ENCODE measurements at places on chromosomes 13 and 19.
A peak's percentile ranks its signal among the peaks of the same experiment; 100 is the strongest.

DNA sequence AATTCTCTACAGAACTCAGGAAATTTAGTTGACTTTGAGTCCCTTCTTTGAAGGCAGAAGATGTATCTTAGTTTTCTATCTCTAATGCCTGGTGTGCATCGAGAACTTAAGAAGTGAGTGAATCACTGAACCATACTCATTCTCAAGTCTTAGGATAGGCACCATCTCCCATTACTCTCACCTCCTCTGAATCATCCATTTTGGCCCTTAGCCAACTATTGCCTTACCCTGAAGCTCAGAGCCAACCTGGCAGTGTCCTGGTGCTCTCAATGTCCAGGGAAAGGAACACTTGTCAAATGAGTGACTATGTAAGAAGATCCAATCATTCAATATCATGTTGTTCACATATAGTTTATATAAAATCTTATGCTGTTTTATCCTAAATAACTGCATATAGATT is 146.6 kb downstream of the RGCC start:
- DNase-seq: peak; percentile 10

GRCh38 chr13:89695343-89696257 is 1651.9 kb upstream of the MIR17HG start:
- peak; percentile 8 for DNase-seq

- no peak for DNase-seq
Measured at GRCh38 chr19:18948976-18949356, 7.9 kb upstream of the HOMER3 start.

- DNase-seq: no peak
Measured at GRCh38 chr13:44299152-44299943, 74.3 kb upstream of the SERP2 start.

- DNase-seq: no peak
Measured at GRCh38 chr13:48252176-48252575, 19.2 kb downstream of the ITM2B start.

- DNase-seq: no peak
Measured at GRCh38 chr13:85265296-85265695, 533.9 kb downstream of the SLITRK6 start.

DNA sequence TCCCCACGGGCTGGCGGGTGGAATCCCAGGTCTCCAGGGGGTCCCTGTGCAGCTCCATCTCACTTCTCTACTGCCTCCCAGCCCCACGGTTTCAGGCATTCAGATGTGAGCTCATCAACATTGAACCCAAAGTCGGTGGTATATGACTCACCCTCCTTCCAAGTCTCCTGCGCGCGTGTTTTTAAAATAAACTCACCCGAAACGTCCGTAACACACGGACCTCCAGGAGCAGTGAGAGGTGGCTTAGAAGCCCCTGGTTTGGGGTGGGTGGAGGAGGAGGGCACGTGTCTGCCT is 14.0 kb upstream of the CRTC1 start:
- DNase-seq: no peak

DNA sequence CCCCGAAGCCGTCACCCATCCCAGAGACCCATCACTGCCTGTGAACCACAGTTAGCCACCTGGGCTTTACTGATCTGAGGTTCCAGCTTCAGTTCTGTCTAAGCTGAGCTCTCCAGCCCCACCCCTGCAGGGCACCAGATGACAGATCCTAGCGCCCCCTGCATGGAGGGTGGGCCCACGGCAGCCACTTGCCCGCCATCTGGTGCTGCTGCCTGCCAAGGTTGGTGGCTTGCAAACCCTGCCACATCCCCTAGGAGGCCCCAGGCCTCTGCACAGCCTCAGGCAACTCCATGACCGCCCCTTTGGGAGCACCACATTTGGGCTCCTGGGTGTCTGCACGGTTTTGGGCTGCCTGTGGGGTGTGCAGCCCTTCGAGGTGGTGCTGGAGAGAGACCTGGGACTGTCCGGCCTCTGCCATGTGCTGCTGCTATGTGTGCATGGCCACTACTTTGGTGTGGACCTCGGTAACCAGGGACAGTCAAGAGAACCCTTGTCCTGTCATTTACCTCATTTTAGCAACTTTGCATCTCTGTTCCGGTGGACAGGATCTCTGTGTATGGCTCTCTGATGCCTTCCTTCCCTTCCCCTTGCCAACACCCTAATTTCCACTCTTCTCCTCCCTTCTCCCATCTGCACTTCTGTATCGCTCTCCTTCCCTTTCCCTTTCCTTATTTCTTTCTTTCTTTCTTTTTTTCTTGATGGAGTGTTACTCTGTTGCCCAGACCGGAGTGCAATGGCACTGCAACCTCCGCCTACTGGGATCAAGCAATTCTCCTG is 17.4 kb upstream of the SDHAF1 start:
- peak; percentile 10 for DNase-seq

GRCh38 chr13:43805681-43806128 is 18.9 kb upstream of the ENOX1 start:
- DNase-seq: no peak

DNA sequence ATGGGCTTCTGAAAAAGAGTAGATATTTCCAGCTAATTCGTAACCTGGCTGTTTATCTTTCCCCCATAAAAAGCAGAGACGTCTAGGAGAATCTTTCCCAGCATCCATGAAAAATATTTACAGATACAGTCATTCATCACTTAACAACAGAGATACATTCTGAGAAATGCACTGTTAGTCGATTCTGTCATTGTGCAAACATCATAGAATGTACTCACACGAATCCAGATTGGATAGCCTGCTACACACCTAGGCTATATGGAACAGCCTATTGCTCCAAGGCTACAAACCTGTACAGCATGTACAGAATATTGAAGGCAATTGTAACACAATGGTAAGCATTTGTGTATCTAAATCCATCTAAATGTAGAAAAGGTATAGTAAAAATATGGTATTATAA is 530.2 kb upstream of the NBEA start:
- no peak for DNase-seq

DNA sequence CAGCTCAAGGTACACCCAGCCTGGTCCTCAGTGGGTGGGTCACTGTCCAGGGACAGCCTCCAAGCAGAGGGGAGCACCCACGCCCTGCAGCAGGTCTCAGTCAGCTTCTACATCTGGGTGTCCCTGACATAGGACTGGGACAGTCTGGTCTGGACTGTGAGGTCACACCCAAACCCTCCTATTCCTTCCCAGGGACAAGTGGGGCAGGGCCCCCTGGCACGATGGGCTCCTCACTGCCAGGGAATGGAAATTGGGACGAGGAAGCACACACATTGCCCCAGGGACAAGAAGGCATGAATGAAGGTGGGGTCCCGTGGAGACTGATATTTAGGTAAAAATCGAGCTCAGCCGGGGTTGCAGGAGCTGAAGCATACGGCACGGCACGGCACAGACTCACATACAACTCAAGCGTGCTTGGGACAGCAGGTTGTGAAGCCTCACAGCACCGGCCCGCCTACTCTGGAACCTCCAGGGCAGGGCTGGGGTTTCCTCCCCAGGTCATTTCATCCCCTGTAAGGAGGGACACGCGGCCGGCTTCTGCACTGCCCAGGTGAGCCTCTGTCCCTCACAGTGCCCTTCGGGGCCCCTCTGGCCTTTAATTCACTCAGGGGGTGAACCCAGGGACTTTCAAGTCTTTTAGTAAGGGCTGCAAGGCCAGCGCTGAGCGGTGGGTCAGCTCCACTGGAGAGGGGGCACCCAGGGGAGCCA is 3.5 kb downstream of the PNMA8B start:
- DNase-seq: no peak

All from inflammatory macrophage treated with lipopolysaccharide for 4 hours (primary cell).